ENCODE measurements at places on chromosomes 1 and 21.

- DNase-seq = no peak
Observed at GRCh38 chr1:3658231-3658615, 5.9 kb downstream of the TP73 start.

- DNase-seq = no peak
Observed at GRCh38 chr21:45873418-45873817, 108.2 kb upstream of the COL6A1 start.

GRCh38 chr1:100400404-100400803 is 48.1 kb downstream of the CDC14A start:
- no peak for DNase-seq

GRCh38 chr1:214791961-214792360 is 189.0 kb downstream of the CENPF start:
- no peak for DNase-seq

DNA sequence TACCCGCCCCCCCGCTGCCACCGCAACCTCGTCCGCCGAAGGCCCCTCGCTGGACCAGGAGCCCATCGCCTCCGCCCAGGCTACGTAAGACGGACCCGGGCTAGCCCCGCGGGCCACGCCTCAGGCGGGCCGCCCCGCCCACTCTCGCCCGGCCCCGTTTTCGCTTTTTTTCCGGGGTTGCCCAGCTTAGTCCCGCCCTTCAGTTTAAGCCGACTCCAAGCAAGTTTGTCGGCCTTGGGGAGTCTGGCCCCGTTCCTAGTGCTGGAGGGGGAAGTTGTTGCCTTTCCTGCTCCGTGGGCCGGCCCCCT is 3.0 kb downstream of the RUSC1 start:
- DNase-seq = peak; percentile 78

DNA sequence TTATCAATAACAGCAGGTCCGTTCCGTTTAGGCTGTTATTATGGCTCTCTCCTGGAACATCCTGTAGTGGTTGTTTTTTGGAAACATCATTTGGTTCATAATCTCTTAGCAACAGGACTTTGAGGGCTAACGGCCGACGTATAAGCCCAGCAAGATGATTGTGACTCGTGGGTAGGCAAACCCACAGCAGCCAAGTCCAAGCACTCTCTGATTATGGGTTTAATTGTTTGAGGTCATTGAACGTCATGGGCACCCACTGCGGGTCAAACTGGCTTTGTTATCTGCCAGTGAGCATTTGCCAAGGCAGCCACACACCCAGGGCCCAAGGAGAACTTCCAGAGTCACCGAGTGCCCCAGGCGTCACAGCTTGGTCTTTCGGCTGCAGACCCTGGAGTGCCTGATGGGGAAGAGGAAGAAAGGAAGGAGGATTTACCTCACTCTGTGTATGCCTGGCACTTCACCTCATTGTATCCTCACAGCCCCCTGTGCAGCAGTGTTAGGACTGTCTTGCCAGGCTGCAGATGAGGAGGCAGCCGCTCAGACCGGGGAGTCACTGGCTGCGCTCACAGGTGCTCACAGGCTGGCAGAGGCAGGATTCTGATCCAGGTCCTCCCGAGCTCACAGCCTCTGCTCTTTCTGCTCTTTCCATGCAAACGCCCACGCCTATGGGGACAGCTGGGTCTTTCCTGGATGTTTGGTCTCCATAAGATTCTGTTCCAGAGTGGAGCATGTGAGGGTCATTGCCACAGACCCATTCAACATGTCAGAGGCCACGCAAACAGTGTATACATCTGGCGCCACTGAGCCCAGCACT is 30.8 kb upstream of the EPS8L3 start:
- DNase-seq = no peak

- no peak for DNase-seq
Observed at GRCh38 chr1:89735479-89735878, 85.4 kb upstream of the LRRC8D start.

GRCh38 chr1:30366911-30367310 is 356.5 kb downstream of the MATN1 start:
- no peak for DNase-seq

DNA sequence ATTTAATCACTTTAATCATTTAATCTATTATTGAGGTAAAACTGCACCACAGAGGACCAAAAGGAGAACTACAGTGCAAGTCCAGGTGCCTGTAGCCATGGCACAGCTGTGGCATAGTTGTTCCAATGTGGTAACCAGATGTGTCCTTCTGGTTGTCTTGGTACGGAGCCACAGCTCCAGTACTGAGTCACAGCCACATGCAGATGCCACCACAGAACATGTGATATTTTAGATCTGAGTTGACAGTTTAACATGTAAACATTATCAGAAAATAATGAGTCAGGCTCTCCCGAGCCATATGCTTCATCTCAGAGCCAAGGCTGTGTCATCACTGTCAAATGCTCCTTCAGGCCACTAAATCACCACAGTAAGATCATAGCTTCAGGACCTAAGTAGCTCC is 56.4 kb upstream of the RGS7 start:
- no peak for DNase-seq

DNA sequence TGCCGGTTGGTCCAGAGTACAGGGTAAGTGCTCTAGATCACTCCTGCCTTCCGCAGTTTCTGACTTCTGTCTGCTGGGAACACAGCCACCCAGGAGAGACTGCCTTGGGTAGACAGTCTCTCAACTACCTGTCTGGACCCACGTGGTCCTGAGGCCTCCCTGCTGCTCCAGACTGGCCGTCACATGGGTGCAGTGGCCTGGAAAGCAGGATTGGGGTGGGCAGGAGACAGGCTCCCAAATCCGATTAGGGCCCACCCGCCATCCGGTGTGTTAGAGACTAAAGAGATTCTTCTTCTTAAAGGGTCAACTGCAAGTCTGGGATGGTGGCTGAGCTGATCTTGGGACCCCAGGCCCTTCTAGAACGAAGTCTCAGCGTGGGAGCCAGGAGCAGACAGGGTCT is 105.5 kb downstream of the EBNA1BP2 start:
- no peak for DNase-seq

GRCh38 chr1:178689769-178690168 is 35.3 kb upstream of the RALGPS2 start:
- no peak for DNase-seq

DNA sequence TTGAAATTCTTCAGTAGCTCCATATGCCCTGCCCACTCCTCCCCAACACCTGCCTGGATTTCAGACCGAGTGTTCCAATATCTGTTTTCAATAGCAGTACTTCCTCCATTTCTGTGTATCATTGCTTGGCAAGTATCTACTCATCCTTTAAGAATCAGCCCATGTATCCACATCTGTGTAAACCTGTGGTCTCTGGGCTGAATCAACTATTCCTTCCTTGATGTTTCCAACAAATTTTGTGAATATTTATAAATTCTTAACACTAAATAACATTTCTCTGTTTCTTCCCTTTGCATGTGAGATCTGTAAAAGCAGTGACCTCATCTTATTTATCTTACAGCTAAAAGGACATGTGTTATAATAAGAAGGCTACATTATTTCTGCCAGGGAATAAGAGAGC is 26.0 kb upstream of the UAP1 start:
- no peak for DNase-seq

DNA sequence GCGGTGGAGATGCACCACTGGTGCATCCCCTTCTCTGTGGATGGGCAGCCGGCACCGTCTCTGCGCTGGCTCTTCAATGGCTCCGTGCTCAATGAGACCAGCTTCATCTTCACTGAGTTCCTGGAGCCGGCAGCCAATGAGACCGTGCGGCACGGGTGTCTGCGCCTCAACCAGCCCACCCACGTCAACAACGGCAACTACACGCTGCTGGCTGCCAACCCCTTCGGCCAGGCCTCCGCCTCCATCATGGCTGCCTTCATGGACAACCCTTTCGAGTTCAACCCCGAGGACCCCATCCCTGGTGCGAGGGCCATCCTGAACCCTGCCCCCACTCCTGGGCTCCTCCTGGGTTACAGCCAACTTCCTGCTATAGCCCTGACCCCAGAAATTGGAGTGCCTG is 13.0 kb downstream of the NTRK1 start:
- DNase-seq = no peak

- DNase-seq = no peak
Observed at GRCh38 chr1:184329962-184330868, 56.6 kb upstream of the C1orf21 start.

GRCh38 chr1:103198076-103198475 is 89.8 kb upstream of the COL11A1 start:
- no peak for DNase-seq

DNA sequence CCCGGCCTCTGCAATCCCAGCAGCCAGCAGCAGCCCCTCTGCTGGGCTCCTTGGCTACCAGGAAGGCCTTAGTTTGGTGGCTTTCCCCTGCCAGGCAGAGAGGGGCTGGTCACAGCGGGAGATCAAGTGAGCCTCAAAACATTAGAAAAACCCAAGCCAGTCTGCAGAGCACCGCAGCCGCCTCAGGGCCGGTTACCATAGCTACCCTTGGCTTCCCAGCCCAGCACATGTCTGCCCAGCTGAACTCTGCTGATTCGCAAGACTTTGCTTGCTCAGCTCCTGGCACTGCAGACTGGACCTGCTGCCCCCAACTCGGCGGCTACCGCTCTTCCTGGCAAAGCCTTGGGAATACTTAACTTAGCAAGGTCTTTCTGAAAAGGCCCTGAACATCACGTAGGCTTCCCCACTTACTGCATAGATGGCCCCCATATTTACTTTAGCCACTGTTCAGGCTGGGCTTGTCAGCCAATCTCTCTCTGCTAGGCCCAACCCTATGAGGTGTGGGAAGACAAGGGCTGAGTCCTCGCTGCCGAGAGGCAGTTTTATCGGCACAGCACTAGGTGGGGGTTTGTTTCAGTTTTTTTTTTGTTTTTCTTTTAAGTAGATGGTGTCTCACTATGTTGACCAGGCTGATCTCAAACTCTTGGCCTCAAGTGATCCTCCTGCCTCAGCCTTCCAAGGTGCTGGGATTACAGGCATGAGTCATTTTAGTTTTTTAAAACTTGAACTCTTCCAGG is 28.6 kb upstream of the PLEKHG5 start:
- DNase-seq = peak; percentile 56

DNA sequence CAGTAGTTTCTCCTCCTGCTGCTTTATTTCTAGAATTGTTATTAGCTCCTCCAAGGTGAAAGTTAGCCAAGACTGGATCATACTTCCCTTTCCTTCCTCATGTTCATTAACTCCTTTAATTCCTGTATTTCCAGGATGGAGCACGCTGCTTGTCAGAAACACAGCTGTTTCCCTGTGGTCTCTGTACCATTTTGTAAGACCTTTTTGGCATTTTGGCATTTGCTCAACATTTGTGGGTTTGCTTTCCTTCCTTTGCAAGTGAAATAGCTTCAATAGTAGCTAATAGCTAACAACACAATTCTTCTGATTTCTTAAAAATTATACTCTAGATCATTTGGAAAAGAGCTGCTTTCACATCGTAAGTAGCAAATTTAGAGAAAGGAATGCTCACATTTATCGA is 44.3 kb upstream of the HPDL start:
- no peak for DNase-seq

DNA sequence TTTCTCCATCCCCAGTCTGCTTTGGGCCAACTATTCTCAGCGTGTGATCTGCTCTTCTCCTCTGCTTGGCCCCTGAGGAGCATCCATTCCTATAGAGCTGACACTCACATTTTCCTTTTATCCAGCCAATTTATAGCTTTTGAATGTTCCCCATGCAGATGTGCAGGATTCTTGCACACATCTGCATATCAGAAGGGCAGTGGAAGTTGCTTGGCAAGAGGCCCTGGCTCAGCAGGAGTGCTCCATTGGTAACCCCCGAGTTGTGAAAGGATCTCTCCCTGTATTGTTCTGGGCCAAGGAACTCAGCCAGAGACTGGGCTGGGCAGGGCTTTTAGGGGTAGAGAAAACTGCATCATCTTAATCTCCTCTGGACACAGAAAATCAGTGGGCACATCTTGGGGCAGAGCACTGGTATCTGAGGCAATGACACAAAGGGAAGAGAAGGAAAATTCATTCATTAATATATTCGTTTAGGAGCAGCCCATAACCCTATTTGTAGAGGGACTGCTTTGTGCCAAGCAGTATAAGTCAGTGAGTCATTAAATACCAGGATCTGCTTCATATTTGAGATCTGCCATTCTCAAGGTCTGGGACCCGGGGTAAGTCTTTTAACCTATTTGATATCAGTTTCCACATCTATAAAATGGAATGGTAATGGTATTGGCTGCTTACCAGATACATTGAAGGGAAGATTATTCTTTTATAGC is 31.0 kb upstream of the BEND5 start:
- DNase-seq = no peak

DNA sequence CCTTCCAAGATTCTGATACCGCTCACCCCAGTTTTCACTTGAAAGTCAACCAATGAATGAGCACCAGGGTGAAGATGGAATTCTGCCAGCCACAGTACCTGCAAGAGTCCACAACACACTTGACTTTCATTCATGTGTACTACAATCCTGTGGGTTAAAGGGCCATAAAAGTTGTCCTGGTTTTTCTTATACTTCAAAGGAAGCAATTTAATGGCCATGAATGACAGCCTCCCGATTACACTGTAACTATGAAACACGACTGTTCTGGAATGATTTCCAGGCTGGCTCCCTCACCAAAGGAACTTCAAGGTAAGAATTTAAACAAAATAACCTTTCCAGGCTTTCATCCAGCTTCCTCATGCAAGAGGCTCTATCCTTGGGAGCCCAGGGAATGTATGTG is 502.8 kb downstream of the SMYD3 start:
- no peak for DNase-seq

DNA sequence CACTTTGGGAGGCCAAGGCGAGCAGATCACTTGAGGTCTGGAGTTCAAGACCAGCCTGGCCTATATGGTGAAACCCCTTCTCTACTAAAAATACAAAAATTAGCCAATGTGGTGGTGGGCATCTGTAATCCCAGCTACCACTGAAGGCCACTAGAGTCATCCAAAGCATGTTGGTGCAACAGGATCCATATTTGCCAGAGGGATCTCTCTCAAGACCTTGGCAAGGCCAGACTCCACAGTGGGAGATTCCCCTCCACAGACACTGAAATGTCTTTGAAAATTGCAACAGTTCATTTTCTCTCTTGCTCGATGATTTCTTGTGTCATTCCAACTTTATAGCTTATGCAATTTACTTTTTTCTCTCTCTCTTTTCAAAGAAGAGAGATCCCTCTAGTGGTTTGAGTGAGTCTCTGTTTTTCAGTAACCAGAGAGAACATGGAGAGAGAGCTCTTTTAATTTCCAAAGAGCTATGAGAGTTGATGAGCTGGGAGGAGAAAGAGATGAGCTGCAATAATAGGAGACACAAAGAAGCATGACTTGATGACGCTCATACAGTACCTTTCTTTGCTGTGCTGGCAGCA is 176.8 kb upstream of the USP25 start:
- DNase-seq = no peak

- DNase-seq = no peak
Observed at GRCh38 chr1:117142200-117142599, 20.7 kb upstream of the TRIM45 start.

Data from NCI-H187 (cell line).